NCI-H1930 (cell line): ENCODE measurements at places on chromosomes 2 and 18.

GRCh38 chr18:44651478-44651877 is 29.2 kb upstream of the SETBP1 start:
- no peak for DNase-seq

- no peak for DNase-seq
Measured at GRCh38 chr2:98037666-98038336, 42.1 kb upstream of the TMEM131 start.

- no peak for DNase-seq
Measured at GRCh38 chr18:27411911-27412310, 226.8 kb upstream of the CHST9 start.

- no peak for DNase-seq
Measured at GRCh38 chr2:230473378-230473777, 57.4 kb downstream of the SP100 start.

DNA sequence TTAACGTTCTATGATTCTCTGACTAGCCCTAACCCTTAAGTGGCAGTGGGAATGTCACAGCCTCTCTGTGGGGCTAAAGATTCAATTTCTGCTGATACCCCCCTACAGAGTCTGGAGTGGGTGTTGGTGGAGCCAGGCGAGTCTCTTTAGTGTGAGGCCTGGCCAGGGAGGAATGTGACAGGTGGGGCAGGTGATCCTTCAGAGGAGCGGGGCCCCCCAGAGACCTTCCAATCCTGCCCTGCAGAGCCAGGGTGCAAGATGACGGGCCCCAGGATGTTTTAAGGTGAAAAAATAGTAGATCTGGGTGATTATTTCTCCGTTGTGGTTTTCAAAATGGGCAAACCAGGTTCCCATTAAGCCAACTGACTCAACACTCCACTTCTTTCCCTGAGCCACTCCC is 28.2 kb upstream of the DNMT3A start:
- no peak for DNase-seq

DNA sequence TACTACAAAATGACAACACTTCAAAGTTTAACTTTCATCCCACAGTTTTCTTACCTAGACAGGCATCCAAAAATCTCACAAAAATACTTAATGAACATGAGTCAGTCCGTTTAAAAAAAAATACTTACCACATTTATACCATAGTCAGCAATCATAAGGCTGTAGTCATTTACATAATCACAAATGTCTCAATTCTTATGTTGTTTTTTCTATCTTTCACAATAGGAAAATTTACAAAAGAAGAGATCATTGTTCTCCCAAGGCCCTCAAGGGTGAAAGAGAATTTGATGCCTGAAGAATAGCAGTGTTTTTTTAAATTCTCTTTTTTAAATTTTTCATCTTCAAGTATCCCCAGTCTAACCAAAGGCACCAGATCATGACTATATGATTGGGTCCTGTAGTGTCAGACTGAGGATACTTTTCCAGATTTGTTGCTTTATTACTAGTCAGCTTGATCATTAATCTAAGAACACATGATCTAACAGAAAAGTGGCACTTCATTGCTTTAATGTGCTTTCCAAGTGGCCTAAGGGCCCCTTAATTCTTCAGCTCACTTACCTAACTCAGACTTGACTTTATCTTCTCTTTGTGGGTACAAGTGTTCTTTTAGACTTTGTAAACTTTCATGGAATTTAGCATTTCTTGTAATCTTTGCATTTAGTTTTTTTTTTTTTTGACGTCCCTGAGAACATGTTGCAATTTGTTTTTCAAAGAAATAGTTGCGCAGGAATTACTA is 4.7 kb downstream of the SCYGR5 start:
- DNase-seq, result no peak

DNA sequence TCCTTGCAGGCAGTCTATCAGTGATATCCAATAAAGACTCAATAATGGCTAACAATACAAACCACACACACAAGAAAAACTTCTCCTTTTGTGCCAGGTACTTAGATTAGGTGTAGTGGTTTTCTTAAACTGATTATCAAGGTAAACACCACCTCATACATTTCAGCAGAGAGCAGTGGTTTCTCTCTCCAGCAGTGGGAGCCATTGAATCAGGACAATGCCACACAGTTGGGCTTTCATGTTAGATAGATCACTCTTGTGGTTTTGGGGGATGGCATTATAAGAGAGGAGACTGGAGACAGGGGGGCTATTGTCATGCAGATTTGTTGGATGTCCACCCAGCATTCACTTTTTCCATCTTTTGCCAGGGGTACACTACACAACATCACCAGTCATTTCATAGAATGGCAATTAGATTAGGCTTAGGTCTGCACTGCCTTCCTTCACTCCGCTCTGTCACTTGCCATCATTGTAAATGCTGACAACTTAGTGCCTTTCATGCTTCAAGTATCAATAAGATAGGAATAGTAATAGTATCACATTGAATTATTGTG is 13.6 kb upstream of the IRS1 start:
- DNase-seq, result peak; percentile 23

DNA sequence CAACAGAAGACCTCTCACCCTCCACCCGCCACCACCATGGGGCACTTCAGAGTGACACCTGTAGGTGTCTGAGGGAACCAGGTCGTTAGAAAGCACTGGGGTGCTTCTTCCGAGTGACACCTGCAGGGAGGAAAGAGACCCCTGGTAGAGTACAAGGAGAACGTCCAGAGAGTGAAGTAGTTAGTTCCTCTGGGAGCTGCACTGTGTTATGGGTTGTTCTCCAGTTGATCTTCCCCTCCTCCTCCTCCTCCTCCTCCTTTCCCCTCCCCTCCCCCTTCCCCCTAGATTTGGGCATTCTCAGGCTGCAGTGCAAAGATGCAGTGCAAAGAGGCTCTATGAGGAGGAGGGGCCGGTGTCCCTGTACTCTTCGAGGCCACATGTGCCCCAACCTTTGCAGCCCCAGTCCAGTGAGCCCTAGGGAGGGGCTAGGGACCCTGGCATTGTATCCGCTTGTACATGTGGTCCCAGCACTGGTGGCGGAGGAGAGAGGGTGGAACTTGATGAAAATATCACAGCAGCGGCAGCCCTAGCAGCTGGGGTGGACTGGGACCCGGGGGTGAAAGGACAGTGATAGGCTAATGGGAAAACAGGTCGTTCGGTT is 850 bp downstream of the DNAJB2 start:
- no peak for DNase-seq

DNA sequence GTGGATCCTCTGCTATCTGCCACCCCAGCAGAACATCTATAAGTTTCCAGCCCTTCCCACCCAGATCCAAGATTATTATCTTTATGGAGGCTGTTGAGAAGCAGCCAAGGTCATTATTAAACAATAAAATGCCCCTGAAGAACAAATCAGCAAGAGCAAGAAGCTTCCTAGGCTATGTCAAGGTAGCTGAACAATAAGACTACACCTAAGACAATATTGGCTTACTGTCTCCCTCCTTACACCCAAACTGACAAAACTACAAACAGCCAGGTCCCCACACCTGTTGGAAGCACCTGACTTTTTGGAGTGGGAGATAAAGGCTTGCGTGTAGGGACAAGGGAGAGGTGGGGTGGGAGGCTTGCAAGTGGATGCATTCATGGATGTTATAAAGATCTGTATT is 128.5 kb downstream of the SPTBN1 start:
- no peak for DNase-seq

DNA sequence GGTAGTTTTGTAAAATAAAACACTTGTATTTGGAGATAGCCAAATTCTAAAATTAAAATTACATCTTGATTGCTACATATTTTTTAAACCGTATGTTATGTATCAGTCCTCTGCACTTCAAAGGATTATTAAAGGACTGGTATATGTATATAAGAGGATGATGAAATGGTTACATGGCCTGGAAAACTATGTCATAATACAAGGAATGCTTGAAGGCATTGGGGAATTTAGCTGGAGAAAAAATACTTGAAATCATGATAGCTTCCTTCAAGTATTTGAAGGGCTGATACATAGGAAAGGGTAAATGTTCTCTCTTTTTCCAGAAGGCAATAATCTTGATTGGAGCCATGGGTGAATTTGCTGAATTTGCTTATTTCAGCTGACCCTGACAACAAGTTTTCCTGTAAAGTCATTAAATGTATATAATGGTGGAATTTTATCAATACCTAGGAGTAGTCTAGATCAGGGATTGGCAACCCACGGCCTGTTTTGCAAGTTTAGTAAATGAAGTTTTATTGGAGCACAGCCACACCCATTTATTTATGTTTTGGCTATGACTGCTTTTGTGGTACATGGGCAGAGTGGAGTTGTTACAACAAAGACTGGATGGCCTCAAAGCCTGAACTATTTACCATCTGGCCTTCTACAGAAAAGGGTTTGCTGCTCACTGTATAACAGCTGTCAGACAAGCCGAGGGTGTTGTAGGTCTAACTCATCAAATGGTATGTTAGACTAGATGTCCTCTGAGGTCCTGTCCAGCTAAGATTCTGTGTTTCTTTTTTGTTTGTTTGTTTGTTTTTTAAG is 34.4 kb downstream of the ACYP2 start:
- DNase-seq, result no peak

- no peak for DNase-seq
Measured at GRCh38 chr2:189115126-189115525, 64.4 kb downstream of the COL5A2 start.

DNA sequence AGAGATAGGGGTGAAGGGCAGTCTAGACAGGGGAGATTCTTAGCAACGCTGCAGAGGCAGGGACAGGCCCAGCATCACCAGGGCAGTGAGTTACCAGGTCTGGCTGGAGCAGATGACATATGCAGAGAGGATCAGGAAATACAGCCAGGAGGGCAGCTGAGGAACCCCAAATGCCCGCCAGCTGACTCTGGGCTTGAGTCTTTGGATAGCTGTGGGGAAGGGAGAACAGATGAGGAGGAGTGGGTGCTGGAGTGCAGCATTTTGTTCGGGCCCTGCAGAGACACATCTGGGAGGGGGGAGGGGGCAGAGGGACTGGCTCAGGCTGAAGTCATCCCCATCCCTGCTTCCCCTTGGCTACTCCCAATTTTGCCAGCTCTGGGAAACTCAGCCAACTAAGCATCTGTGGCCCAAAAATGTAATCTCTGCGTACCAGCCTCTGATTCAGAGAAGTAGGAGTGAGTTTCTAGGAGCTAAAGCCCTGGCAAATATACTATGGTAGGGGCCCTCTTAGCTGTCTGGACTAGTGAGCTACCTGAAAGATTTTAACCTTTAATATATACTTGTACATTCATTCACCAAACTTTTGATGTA is 214.5 kb downstream of the ZBTB7C start:
- no peak for DNase-seq

DNA sequence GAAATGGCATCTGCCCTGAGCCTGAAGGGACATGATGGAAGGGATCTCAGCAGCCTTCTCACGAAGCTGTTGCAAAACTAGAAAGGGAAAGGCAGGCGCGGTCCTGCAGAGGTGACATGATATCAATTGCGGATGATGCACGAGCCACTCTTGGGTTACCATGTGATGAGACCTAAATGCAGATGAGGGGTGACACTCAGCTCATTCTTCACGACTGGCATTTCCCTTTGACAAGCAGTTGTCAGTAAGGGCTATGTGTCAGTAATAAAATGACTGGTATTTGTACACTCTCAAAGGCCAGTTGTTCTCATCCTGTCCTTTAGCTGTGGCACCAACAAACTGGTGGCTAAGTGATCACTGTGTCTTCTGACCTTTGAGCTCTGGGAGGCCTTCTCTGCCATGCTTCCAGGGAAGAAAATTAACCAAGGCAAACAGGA is 273.6 kb downstream of the ETAA1 start:
- no peak for DNase-seq

GRCh38 chr2:204695506-204695905 is 150.2 kb downstream of the PARD3B start:
- DNase-seq, result no peak

DNA sequence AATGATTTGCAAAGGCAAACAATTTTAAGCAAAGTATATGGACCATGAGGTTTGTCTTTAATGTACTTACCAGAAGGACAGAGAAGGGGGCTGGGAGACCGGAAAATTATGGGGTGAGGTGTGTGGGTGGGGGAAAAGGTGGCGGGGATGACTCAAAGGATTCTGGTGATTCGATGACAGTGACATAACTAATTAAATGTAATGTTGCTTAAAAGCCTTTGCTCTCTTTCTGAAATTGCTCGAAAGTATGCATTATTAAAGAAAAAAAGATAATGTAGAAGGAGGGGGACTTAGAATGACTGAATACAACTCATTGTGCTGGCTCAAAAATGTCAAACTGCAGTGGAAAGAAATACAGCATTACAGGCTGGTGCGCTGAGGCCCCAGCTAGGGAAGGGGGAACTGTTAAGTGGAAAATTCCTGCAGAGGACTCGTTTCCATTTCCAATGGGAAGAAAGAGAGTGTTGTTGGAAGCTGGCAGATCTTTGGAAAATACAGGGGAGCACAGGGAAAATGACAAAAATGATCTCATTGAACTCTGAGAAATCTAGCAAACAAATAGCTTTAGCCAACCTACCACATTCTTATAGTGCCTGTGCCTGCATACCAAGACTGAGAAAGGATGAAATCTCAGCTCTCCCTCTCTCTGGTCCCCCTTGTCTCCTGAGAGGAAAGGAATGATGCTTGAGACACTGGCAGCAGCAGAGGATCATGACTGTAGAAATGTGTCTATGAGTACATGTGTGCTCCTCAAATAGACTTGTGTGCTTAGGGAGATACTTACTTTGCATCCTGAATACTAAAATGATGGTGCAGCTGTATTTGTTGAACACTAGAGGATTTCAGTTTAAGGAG is 632.4 kb downstream of the NYAP2 start:
- DNase-seq, result no peak

GRCh38 chr2:113370478-113371091 is 66.9 kb upstream of the ZNG1B start:
- no peak for DNase-seq

GRCh38 chr2:6167592-6168138 is 475.5 kb downstream of the SOX11 start:
- DNase-seq, result no peak

DNA sequence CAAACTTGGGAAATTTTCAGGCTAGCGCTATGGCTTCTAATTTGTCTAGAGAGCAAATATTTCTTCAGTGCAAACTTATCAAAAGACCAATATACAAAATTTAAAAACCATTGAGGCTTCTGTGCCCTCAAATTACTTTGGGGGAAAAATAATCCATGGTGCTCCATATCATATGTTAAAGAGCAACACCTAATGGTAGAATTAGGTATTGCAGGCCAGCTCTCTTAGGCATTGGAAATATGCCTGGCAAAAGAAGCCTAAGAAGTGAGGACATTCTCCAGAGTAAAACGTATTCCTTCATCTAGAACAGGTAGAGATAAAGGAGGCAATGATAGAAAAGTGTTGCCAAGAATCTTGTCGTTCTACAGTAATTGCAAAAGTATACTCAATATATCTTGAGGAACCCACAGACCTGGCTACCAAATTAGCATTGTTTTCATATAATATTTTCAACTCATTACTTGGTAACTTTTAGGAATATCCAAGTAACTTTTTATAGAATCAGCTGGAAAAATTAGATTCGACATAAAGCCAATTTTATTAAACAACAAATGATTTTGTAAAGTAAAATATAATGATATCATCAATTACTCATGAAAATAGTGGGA is 401.1 kb downstream of the BCL11A start:
- no peak for DNase-seq

- DNase-seq, result no peak
Measured at GRCh38 chr2:232412986-232413385, 6.3 kb downstream of the ALPG start.
